ENCODE measurements at places on chromosomes 7 and 10.
A peak's percentile ranks its signal among the peaks of the same experiment; 100 is the strongest.

DNA sequence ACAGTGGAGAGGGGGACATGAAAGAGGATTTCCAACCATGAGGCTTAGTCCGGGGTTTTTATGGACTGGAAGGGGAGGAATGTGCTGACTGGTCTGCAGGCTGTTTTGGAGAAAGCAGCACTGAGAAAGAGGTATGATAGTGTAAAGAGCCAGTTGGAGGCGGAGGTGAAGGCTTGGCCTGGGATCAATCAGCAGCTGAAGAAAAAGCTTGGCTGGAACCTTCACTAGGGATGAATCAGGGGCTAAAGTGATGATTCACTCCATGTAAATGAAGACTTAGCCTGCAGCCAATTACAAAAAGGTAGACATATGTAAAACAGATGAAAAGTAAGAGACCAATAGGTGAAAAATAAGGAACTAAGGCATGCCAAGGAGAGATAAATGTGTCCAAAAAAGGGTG is 1382.6 kb downstream of the GATA3 start:
- no peak for DNase-seq

GRCh38 chr7:149624419-149625339 is 127.1 kb upstream of the ZNF746 start:
- DNase-seq = peak; percentile 88

DNA sequence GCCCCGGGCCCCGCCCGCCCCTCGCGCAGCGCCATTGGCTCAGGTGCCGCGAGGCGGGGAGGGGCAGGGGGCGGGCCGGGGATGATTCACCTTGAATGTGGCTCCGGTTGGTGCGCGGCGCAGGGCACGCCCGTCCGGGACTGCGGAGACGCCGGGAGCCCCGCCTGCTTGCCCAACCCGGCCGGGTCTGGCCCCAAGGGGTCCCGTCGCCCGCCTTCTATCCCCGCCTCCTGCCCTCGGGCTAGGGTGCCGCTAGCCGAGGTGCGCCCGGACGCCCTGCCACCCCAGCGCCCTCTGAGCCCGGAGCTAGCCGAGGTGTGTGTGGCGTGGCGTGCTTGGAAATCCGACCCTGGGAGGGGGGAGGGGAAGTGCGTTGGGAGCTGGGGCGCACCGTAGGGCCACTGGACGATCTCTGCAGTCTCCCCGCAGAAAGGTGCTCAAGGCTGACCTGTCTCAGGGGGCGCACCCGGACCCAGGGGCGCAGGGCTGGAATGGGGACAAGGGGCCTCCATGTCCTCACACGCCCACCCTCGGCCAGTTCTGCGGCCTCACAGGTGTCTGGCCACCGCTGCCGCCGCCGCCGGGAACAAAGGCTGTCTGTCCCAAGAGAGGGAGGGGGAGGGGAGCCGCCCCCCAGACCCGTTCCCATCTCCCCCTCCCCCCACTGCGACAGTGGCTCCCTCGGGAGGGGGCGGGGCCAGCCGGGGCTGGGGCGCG is 168.9 kb downstream of the NRF1 start:
- DNase-seq = no peak

DNA sequence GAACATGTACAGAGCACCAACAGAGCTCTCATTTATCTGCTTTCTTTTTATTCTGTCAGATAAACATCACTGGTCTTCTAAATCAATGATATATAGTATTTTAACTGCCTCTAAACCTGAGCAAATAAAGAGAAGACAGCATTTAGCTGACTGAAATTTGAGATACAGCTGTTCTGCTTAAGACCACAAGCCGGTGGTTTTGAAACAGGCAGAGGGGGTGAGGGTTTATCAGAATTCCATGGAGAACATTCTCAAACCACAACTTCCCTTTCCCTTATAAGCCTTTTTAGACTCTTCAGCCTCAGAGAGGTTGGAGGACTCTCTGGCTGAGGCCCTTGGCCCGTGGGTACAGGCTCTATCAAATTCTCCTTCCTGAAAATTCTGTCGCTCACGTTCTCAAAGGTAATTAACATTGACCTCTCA is 87.4 kb upstream of the RSU1 start:
- no peak for DNase-seq
